ENCODE measurements at places on chromosomes 1 and 21.
A peak's percentile ranks its signal among the peaks of the same experiment; 100 is the strongest.

GRCh38 chr1:169892176-169892926, 1.3 kb downstream of the SCYL3 start:
- DNase-seq = no peak
- no peaks in the 10 kb centered on the region for H3K27me3 ChIP-seq
- H3K4me3 ChIP-seq = peak overlapping the region; percentile 80
- H3K36me3 ChIP-seq = peaks cover 32% of the 10 kb centered on the region
- H3K4me1 ChIP-seq = peaks cover 54% of the 10 kb centered on the region
- H3K27ac ChIP-seq = peak overlapping the region; percentile 96

DNA sequence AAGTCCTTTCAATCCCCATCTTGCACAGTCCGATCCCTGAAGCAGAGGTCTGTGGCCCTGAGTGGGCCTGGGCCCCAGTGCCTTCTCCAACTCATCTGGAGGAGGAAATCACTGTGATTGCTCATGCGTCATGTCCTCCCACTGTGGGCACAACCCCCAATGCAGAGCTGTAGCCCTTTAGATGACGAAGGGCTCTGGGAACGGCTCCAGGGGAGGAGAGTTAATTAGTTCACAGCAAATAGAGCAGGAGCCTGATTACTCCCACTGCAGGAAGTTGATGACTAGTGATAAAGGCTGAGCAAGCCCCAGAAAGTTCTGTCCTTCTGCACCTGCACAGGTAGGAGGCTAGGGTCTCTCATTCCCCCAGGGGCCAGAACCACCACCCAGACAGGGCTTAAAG, 111.5 kb downstream of the CCDC185 start:
- H3K4me1 ChIP-seq = peaks cover 1% of the 10 kb centered on the region
- H3K27ac ChIP-seq = no peak overlapping the region
- DNase-seq = no peak

- no peak overlapping the region for H3K27ac ChIP-seq
- no peak overlapping the region for H3K4me3 ChIP-seq
- H3K36me3 ChIP-seq = no peaks in the 10 kb centered on the region
- DNase-seq = no peak
Observed at GRCh38 chr1:107467286-107467685, 326.4 kb downstream of the NTNG1 start.

DNA sequence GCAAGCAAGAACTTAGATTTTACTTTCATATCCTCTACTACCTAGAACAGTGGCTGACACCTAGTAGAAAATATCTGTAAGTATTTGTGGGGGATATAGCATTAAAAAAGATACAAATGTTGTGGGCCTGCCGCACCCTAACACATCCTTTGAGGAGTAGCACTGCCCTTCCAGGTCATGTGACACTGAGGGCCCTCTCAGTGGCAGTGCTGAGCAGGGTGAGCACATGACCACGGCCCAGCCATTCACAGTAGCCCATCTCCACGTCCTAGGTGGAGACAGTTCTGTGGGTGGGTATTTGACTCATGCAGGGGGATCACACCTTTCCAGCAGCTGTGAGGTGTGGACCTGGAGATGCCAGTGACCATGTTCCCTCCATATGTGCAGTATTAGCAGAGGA, 108.9 kb downstream of the OMA1 start:
- H3K4me1 ChIP-seq = no peaks in the 10 kb centered on the region
- no peaks in the 10 kb centered on the region for H3K27me3 ChIP-seq
- H3K36me3 ChIP-seq = no peaks in the 10 kb centered on the region
- no peak overlapping the region for H3K27ac ChIP-seq
- H3K4me3 ChIP-seq = no peak overlapping the region

DNA sequence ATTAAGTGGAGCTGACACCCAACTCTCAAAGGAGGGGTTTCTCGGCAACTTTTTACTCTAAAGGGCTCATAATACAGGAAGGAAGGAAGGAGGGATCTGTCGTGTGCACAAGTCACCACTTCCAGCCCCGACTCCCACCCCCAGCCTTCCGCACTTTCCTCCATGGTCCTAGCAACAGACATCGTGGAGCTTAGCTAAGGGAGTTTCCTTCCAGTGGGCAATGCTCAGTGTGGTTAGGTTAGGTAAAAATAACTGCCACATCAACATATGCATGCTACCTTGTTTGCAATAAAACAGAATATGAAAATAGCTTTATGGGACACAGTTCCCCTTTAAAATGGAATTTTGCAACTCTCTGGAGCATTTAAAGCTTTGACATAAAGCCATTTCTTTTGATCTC, 35.2 kb downstream of the KANK4 start:
- DNase-seq = no peak
- H3K27me3 ChIP-seq = peaks cover 28% of the 10 kb centered on the region
- H3K4me3 ChIP-seq = no peak overlapping the region
- H3K36me3 ChIP-seq = no peaks in the 10 kb centered on the region

DNA sequence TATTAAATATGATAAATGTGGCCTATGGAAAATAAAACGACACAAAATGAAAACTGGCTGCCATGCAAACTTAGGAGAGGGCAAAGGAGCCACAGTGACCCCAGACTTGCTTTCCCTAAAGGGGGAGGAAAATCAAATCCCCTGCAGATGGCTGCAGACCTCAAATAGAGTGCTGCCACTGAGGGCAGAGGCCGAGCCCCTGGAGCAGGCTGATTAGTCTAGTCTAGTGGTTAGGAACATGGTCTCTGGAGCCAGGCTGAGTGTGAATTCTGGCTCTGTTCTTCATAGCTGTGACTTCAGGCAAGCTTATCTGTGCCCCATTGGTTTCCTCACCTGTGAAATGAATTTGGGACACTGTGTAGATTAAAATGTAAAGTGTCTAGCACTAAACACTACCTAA, 60.8 kb downstream of the ITPKB start:
- no peak for DNase-seq
- peak overlapping the region; percentile 97 for H3K27ac ChIP-seq
- H3K36me3 ChIP-seq = peaks cover 23% of the 10 kb centered on the region
- no peaks in the 10 kb centered on the region for H3K27me3 ChIP-seq
- H3K4me3 ChIP-seq = peak overlapping the region; percentile 78

DNA sequence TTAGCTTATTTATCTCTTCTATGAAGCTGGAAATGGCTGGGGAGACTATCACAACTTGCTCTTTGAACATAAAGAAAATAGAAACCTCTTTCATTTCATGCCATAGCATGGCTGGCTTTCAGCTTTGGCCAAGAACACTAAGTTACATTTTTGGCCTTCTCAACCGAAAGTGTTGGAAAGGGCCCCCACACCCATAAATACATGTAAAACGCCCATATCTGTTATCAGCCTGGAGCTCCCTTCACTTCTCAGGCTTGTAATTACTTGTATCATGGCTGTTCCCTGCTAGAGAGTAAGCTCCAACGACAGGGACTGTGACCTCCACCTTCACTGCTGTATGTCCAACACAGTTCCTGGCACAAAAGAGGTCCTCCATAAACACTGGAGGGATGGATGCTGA, 12.7 kb upstream of the EIF4G3 start:
- H3K4me1 ChIP-seq = no peaks in the 10 kb centered on the region
- no peak overlapping the region for H3K27ac ChIP-seq
- no peaks in the 10 kb centered on the region for H3K36me3 ChIP-seq
- DNase-seq = no peak

- no peaks in the 10 kb centered on the region for H3K27me3 ChIP-seq
- DNase-seq = no peak
- H3K36me3 ChIP-seq = peaks cover 24% of the 10 kb centered on the region
- no peaks in the 10 kb centered on the region for H3K4me1 ChIP-seq
Observed at GRCh38 chr1:62487956-62488355, 51.1 kb downstream of the USP1 start.

- H3K4me3 ChIP-seq = no peak overlapping the region
- H3K27ac ChIP-seq = no peak overlapping the region
- no peaks in the 10 kb centered on the region for H3K4me1 ChIP-seq
- H3K36me3 ChIP-seq = no peaks in the 10 kb centered on the region
- H3K27me3 ChIP-seq = no peaks in the 10 kb centered on the region
Observed at GRCh38 chr1:94672001-94672400, 130.4 kb upstream of the F3 start.

DNA sequence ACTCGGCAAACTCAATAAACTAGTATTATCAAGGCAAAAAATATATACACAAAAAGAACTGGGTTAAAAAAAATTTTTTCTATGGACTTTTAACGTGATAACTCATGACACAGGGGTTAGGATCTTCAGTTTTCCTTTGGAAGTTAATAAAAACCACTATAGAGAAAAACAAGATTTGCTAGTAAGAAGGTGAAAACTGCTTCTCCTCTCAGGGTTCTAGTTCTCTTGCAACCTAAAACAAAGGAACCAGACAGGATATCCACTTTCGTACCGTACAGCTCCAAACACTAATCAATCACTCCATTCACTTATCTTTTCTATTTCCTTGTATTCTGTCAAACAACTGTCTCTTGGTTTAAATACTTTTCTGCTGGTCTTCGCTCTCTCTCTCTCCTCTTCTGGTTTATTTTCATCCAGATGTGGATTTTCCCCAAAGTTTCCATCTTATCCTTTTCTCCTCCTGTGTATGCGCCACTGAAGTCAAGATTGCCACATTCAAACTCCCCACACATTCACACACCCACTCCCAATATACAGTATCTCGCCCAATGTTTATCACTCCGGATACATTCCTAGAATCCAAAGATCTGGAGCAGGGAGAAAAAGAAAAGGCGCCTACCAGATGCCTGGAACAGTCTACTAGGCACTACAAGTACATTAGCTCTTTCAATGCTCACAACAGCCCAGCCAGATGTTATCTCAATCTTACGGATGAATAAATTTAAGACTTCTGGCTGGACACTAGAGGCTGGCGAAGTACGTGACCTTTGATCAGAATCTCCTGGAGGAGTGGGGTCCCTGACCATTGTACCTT, 775 bp upstream of the PRPF38B start:
- H3K27me3 ChIP-seq = no peaks in the 10 kb centered on the region
- no peak for DNase-seq
- peaks cover 53% of the 10 kb centered on the region for H3K36me3 ChIP-seq
- H3K4me1 ChIP-seq = peaks cover 31% of the 10 kb centered on the region
- peak overlapping the region; percentile 93 for H3K4me3 ChIP-seq

GRCh38 chr1:192601143-192601542, 25.6 kb downstream of the RGS1 start:
- H3K27me3 ChIP-seq = no peaks in the 10 kb centered on the region
- H3K4me3 ChIP-seq = no peak overlapping the region
- H3K36me3 ChIP-seq = no peaks in the 10 kb centered on the region
- peak overlapping the region; percentile 72 for H3K27ac ChIP-seq

DNA sequence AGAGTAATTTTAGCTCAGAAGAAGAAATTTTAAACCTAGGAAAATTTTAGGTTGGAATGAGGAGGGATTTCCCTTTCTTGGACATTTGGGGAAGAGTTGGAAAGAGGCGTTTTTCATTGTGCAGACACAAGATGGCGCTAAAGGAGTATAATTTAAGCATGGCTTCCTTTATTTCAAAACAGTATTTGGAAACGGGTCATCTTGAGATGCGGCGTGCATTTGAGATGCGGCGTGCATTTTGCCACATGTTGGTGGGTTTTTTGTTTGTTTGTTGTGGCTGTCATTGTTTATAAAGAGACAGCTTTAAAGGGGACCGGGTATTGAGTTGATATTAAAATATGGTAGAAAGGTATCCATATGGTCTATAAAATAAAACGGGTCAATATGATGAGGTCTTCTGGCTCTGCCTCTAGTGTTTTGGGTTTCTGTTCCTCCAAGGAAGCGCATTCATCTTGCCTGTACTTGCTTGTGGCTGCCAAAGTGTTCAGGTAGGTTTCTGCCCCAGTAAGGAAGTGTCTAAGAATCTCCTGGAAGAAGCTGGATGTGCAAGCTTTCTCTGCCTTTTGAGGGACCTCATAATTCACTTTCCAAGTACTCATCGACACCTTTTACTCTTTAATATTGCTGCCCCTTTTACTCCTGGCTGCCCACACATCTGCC, 210.3 kb downstream of the SLC35F3 start:
- peaks cover 37% of the 10 kb centered on the region for H3K27me3 ChIP-seq
- DNase-seq = no peak
- peaks cover 5% of the 10 kb centered on the region for H3K4me1 ChIP-seq
- H3K4me3 ChIP-seq = peak overlapping the region; percentile 41
- no peaks in the 10 kb centered on the region for H3K36me3 ChIP-seq
- no peak overlapping the region for H3K27ac ChIP-seq

DNA sequence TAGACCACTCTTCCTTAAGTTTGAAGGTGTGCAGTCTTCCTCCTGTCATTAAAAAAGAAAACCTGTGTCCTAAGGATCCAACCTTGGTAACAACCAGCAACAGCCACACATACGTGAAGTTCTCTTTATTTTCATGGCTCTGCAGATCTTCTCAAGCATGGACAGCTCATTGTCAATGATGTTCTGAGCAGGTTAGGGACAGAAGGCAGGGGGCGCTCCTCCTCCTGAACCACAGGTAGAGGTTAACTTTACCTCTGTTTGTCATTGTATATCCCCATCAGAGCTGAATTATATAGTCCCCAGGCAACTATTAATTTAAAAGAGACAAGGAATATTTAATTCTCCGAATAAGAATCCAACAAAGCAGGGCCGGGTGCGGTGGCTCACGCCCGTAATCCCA, 52.5 kb upstream of the CR2 start:
- H3K4me1 ChIP-seq = peaks cover 20% of the 10 kb centered on the region
- H3K4me3 ChIP-seq = no peak overlapping the region
- H3K27ac ChIP-seq = peak overlapping the region; percentile 37
- DNase-seq = no peak

DNA sequence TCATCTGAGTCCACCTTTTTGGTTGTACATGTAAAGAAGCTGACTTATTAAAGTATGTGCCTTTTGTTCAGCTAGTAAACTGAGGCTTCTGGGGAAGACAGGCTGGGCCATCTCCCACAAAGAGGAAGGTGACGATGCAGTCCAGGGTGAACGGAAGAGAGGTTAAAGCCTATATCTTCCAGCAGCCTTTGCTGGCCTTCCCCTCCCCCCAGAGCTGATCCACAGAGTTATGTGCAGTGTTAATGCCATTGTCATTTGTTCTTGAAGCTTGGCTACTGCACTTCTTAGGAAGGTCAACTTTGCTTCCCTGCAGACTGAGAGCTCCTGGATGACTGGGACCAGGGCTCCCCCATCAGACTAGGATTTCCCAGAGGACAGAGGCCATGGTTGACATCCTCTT, 2.2 kb downstream of the SLC30A2 start:
- no peak overlapping the region for H3K27ac ChIP-seq
- H3K27me3 ChIP-seq = peaks cover 48% of the 10 kb centered on the region
- DNase-seq = no peak

- H3K4me1 ChIP-seq = peaks cover 9% of the 10 kb centered on the region
- DNase-seq = no peak
- H3K4me3 ChIP-seq = no peak overlapping the region
Observed at GRCh38 chr21:17848228-17848627, 29.1 kb upstream of the C21orf91 start.

GRCh38 chr1:172168597-172168872, 251.9 kb upstream of the C1orf105 start:
- H3K27ac ChIP-seq = no peak overlapping the region
- no peaks in the 10 kb centered on the region for H3K27me3 ChIP-seq
- DNase-seq = no peak
- no peak overlapping the region for H3K4me3 ChIP-seq

GRCh38 chr1:72140222-72140621, 142.1 kb downstream of the NEGR1 start:
- no peaks in the 10 kb centered on the region for H3K36me3 ChIP-seq
- no peak for DNase-seq
- H3K4me3 ChIP-seq = no peak overlapping the region
- H3K4me1 ChIP-seq = no peaks in the 10 kb centered on the region

Data from activated T-cell treated with anti-CD3 and anti-CD28 coated beads, Interleukin-2, amount 50 U/mL, for 24 hours (primary cell).